Stimulated activated CD4-positive, alpha-beta T cell treated with anti-CD3 and anti-CD28 coated beads, Interleukin-12 subunit alpha, Interleukin-12 subunit beta, amount 100 ng/mL, for 48 hours (primary cell): ENCODE measurements at places on chromosomes 6 and 20.

DNA sequence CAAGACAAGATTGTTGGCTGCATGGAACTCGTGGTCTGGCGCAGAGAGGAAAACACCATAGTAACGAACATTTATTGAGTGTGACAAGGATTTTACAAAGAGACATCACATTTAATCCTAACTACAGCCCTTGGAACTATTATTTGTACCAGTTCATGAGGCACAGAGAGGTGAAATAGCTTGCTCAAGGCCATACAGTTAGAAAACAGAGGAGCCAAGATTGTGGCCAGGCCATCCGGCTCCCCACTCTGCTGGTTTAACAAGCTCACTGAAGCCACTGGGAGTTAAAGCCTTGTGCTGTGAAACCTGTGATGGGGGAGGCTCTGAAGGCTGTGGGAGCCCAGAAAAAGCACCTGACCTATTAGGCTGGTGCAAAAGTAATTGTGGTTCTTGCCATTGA lies 74.9 kb upstream of the ZNFX1 start:
- no peak for DNase-seq

DNA sequence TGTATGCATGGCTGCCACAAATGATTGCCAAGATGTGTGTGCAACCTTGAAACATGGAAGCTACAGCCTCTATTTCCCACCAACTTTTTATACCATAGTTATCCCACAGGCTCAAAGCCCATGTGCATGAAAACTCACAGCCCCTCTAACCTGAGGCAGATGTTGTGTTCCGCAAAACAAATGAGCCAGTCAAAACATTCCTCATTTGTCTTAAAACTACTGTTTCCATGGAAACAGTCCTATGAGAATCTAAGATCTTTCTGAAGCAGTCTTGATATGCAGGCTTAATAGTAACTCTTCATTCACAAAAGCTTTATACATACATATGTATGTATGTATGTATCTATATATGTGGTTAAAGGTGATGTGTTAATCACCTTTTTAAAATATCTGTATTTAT lies 31.2 kb upstream of the MANEA start:
- DNase-seq = no peak

GRCh38 chr20:51665543-51666118 lies 102.6 kb downstream of the ATP9A start:
- no peak for DNase-seq

DNA sequence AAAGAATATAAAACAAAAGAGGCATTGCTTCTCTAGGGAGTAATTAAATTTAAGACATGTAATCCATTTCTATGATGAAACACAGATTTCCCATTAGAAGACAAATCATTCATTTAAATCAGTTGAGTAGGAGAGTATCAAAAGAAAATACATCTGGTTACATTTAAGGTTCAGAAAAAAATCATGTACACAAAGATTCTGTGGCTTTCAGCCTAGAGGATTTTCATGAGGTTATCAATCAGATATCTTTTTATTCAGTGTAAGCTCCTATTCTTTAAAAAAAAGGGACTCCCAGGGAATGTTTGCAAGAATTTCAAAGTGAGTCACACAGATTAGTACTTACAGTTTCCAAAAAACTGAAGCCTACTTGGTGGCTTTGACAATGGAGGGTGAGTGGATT lies 24.9 kb downstream of the COL21A1 start:
- DNase-seq = no peak

DNA sequence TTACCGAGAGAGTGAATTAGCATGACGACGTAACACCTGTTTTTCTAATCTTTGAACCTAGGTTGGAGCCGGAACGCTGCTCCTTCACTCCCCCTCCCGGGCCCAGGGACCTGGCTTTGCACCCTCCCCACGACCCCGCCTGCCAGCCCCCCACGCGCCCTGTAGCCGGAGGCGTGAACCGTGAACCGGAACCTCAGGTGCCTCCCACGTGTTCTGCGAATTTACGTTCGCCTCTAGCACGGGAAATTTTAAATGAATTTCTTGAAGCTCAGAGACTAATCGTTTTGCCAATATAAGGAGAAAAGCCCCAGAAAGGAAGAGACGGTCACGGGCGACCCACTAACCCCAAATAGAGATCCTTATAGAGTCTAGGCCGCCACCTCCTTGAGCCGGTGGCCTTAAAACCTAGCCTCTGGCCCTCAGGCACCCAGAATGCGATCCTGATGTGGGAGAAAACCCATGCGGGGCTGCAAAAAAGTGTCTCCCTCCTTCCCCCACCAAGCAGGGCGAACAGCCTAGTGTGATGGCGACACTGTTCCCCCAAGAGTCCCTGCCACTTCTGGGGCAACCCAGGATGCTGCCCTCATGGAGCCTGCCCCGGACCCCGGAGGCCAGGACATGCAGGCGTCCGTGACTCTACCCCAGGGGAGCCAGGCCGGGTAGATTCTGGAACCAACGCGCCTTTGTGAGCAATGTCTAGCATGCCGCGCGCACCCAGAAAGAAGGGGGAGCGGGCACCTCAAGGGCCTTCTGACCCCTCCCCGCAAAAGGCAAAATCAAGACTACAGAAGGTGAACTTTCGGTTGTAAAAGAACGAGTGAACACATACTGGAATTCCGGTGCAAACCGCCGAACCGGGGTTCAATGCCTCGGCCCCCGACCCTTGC lies 2.7 kb upstream of the SIM1 start:
- no peak for DNase-seq

DNA sequence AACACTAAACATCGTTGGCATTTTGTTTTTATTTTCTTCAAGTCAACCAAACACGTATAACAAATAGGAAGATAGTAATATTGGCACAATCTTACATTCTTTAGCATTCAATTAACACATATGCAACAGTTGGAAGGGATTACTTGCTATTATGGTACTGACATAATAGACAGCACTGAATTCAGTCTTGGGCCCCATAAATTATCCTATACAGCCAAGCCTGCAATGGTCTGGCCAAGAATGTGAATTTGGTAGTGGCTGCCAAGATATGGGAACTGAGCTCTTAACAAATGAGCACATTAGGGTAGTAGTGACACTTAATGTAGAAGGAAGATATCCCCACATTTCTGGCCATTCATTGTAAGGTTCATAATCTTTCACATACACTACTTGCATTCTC lies 44.8 kb upstream of the ARHGAP18 start:
- no peak for DNase-seq

DNA sequence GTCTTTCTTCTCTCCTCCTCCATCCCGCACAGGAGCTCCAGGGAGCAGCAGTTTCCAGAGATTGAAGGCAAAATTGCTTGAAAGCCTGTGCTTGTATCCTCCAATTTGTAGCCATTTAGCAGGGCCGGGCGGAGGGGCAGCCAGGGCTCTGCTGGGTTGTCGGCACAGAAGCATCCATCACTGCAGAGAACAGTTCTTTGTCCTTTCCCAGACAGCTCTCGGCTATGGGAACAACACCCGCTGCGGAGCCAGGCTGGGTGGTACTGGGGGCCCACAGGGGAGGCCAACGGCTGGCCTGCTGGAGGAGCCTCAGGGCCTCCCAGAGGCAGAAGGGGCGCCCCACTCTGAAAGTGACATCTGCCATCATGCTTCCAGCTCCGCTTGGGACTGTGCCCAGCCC lies 7.8 kb downstream of the HRH3 start:
- no peak for DNase-seq

GRCh38 chr6:2783188-2783963 lies 18.2 kb downstream of the WRNIP1 start:
- no peak for DNase-seq

DNA sequence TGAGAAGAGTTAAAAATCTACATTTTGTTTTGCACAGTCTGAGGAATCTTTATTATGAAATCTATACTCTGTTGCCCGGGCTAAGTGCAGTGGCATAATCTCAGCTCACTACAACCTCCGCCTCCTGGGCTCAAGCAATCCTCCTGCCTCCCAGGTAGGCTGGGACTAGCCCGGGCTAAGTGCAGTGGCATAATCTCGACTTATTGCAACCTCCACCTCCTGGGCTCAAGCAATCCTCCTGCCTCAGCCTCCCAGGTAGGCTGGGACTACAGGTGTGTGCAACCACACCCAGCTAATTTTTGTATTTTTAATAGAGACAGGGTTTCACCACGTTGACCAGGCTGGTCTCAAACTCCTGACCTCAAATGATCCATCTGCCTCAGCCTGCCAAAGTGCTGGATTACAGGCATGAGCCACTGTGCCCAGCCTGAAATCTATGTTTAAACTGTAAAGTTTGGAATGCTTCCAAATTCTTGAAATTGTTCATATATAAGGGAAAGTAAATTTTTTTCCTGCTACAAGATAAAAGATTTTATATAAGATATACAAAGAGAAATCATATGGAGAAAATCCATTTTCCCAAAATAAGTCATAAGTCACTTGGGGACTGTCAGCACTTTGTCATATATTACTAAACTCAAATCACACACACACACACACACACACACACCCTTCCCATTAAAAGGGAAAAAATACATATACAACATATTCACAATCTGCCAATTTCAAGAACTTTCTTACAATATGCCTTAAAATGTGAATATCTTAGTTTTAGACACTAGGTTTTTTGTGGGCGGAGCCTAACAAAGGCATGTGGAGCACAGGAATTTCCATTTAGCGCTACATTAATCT lies 19.4 kb downstream of the PTPRK start:
- DNase-seq = no peak
